ENCODE measurements at places on chromosomes 5 and 9. TPM values are rescaled to one million over a fixed set of nuclear protein-coding genes. Genes with fewer than 3 reads are reported as not detected.

DNA sequence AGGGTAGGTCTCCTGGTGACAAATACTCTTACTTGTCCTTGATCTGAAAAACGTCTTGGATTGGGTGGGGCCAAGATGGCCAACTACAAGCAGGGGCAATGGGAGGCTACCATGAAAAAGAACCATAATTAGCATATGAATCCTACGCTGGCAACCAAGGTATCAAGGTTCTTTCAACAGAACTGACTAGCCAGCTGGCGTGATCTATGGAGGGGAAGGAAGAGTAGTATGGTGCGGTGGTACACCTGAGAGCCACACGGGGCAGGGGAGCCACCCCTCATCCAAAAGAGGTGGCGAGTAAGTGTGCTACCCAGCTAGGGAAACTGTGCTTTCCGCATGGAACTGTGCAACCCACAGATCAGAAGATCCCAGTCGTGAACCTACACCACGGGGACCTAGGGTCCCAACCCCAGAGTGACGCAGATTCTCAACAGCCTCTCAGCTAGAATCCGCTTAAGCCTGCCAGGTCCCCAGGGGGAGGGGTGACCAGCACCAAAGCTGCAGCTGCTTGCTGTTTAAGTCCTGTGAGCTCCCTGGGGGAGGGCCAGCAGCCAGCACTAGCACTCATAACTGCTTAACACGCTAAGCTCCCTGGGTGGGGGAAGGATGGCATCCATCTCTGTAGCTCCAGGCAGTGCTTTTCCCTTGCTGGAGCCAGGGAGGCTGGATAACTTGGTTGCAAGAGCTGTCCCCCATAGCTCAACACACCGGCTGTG lies 334.8 kb downstream of the FBXL17 start:
- H3K36me3 ChIP-seq: peaks cover 7% of the 10 kb centered on the region
- no peak for DNase-seq
- H3K27ac ChIP-seq: no peak overlapping the region
- H3K27me3 ChIP-seq: no peaks in the 10 kb centered on the region
- H3K4me1 ChIP-seq: no peaks in the 10 kb centered on the region
- no peak overlapping the region for H3K4me3 ChIP-seq

DNA sequence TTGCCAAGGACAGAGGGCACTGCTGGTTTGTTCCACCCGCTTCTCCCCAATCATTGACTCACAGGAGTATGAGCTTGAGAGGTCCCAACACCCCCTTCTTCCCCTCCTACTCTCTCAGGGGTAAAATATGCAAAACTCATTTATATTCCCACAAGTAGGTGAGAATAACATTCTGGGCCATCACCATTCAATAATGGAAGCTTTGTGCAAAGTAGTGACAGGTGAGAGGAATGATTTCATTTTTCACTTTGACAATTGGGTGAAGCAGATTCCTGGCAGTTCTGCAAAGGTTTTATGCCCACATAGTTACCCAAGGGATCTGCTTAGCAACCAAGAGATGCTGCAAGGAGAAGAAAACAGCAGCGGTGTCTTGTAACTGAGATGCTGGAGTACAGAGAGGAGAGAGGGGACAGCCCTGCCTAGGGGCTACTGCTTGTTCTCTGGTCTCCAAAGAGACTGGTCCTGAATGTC lies 137.6 kb downstream of the CMYA5 start:
- H3K4me3 ChIP-seq: no peak overlapping the region
- peaks cover 11% of the 10 kb centered on the region for H3K4me1 ChIP-seq
- peaks cover 23% of the 10 kb centered on the region for H3K27me3 ChIP-seq
- H3K27ac ChIP-seq: no peak overlapping the region

MARCHF3 gene
- 22.0 TPM for total RNA-seq

DNA sequence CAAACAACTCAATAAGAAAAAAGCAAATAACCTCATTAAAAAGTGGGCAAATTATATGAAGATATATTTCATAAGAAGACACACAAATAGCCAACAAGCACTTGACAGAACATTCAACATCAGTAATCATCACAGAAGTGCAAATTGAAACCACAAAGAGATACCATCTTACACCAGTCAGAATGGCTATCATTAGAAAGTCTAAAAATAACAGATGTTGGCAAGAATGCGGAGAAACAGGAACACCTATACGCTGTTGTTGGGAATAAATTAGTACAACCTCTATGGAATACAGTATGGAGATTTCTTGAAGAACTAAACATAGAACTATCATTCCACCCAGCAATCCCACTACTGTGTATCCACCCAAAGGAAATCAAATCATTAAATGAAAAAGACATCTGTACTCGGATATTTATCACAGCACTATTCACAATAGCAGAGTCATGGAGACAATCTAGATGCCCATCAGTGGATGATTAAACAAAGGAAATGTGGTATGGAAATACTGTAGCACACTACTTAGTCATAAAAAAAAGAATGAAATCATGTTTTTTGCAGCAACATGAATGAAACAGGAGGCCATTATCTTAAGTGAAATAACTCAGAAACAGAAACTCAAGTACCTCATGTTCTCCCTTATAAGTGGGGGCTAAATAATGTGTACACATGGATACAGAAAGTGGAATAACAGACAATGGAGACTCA lies 106.8 kb upstream of the FST start:
- peak overlapping the region; percentile 23 for H3K4me3 ChIP-seq
- H3K27ac ChIP-seq: peak overlapping the region; percentile 91
- DNase-seq: peak; percentile 76
- H3K27me3 ChIP-seq: no peaks in the 10 kb centered on the region
- peaks cover 21% of the 10 kb centered on the region for H3K36me3 ChIP-seq

ENTPD2 gene
- total RNA-seq: not detected

TXNDC8 gene
- not detected for total RNA-seq
